NCI-H1417 treated with DMSO at 0.1 percent for 48 hours (cell line): ENCODE measurements at places on chromosomes 5 and 9.

GRCh38 chr5:103138202-103138690 is 18.1 kb downstream of the PPIP5K2 start:
- DNase-seq, result no peak

- no peak for DNase-seq
Observed at GRCh38 chr9:87668222-87668621, 57.7 kb upstream of the CTSL start.

GRCh38 chr5:84080908-84081307 is 303.8 kb downstream of the EDIL3 start:
- peak; percentile 10 for DNase-seq

DNA sequence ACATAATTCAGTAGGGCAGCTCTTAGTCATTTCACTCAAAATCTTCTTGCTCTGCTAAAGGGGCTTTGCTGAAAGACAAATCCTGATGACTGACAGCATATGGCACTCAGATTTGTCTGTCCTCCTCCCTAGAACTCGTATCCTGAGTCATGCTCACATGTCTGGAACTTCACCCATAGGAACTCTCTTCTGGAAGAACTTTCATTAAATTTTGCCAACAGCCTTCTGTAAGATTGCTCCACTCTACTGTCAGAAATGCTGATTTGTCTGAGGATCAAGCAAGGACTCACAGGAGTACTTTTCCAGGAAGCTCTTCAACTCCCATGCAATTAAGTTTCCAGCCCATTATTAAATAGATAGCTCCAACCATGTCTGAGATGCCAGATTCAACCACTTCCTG is 59.8 kb upstream of the SNX2 start:
- no peak for DNase-seq

GRCh38 chr5:102229685-102230084 is 66.4 kb downstream of the SLCO4C1 start:
- no peak for DNase-seq

- DNase-seq, result no peak
Observed at GRCh38 chr5:53243403-53243802, 133.8 kb upstream of the MOCS2 start.

DNA sequence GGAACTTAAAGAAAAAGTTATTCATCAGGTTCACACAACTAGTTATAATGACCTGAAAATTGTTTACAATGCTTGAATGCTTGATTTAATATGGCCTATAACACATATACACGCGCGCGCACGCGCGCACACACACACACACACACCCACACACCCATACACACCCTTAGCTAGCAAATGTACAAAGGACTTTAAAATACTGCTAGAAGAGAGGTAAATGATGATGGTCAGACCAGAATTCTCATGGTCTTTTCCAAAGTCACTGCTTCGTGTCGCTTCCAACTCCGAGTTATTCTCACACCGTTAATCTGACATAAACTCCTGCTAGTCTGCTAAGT is 5.9 kb downstream of the LSM11 start:
- DNase-seq, result no peak

GRCh38 chr9:127360829-127361228 is 36.1 kb upstream of the SLC2A8 start:
- no peak for DNase-seq

DNA sequence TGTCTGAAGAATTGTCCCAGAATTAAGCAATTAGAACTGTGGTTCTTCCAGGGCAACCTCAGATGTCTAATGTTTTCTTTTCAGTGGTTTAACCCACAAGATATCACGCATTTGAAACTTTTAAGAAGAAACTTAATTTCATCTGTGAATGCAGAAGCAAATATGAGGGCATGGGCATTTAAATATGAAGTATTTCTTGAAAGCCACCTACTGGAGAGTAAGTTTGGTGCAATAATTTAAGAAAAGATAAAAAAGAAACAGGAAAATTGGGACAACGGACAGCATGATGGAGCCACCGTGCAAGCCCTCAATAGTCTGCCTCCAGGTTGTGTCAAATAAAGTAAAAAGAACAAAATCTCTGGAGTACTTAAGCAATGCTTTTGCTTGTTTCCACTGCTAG is 1.2 kb upstream of the CAPSL start:
- no peak for DNase-seq

DNA sequence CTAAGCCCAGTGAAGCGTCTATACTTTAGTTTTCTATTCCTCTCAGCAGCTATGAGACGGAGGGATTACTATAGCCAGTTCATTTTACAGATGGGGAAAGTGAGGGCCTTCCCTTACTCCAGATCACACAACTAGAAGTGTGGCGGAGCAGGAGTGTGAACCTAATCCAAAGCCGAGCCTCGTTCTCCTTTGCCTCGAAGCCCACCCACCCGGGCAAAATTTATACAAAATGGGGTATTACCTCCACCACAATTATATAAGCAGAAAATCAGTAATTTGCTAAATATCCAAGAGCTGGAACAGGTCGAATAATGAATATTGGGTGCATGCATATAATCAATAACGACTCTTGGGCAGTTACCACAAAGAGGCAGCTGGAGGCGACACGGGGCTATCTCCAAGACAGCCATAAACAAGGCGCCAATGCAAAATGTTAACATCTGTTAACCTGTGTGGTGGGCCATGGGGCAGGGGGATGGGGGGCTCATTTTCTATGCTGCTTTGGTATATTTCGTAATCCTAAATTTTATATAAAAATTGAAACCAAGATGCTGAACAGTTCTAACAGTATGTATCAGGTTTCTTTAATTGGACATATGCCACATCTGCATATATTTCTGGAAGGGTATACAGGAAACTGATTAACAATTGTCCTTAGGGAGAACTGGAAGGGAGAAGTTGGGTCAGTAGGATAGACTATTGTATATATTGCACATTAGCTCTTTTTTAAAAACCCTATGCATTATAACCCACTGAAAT is 1.2 kb upstream of the RNF44 start:
- no peak for DNase-seq

DNA sequence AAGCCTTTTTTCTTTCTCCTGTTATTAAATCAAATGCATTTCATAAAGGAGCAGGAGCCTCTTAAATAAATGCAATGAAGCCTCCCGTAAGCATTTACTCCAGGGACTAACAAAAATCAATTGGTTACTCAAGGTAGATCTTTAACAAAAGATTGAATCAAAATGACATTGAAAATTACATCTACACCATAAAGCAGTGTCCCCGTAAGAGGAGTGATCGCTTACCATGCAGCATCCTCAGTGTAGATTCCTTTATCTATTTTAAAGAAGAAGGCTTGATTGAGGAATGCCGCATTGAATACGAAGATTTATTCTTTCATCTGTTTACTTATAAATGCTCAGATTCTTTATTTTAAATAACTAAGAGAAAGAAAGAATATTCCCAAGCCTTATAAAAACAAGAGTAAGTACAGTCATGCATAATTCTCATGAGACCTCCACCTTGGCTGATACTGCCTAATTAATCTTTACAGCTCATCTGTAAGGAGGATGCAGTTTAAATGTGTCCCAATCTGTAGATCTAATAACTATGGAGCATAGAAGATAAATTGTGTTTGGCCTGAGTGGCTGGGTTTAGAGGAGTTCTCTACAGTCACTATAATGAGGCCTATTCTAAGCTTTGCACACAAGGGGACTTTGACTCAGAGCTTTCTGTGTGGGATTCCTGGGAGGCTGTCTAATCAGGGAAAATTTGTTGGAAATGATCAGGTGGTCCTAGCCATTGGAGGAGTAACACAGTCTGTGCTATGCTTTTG is 55.1 kb downstream of the PLPPR1 start:
- DNase-seq, result no peak

DNA sequence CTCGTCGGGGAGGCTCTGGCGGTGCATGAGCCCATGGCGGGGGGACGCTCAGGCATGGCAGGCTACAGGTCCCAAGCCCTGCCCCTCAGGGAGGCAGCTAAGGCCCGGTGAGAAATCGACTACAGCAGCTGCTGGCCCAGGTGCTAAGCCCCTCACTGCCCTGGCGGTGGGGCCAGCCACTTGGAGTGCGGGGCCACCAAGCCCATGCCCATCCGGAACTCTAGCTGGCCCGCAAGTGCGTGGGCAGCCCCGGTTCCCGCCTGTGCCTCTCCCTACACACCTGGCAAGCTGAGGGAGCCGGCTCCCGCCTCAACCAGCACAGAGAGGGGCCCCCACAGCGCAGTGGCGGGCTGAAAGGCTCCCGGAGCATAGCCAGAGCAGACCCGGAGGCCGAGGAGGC is 1896.9 kb upstream of the CDH6 start:
- DNase-seq, result no peak

GRCh38 chr9:70218767-70219166 is 40.0 kb upstream of the SMC5 start:
- DNase-seq, result no peak

- DNase-seq, result no peak
Observed at GRCh38 chr5:10599862-10600284, 36.0 kb downstream of the ANKRD33B start.

DNA sequence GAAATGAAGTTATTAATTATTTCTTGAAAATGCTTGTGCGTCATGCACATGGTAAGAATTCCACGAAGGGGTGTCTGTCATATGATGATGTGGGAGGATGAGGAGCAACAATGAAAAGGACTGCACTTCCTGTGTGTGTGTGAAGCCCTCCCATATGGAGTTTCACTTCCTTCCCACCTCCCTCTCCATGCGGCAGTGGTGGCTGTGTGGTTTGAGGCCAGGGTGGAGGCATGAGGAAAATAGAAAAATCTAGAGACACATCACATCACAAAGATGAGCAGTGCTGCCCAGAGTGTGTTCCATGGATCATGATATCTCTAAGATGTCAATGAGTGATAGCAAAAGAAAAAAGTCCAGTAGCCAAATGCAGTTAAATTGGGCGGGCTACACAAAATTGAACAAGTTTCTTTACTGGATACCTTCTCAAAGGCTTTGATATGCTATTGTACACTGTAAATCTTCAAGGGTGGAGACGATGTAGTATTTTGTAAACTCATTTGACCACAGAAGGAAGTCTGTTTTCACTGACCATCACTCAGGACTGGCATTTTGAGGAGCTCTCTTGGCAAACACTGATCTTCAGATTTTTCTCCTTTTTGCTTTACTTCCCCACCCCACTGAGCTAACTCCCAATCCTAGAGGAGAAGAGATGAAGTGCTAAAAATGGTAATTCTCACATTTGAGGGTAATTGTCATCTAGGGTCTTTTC is 55.7 kb upstream of the EQTN start:
- no peak for DNase-seq

DNA sequence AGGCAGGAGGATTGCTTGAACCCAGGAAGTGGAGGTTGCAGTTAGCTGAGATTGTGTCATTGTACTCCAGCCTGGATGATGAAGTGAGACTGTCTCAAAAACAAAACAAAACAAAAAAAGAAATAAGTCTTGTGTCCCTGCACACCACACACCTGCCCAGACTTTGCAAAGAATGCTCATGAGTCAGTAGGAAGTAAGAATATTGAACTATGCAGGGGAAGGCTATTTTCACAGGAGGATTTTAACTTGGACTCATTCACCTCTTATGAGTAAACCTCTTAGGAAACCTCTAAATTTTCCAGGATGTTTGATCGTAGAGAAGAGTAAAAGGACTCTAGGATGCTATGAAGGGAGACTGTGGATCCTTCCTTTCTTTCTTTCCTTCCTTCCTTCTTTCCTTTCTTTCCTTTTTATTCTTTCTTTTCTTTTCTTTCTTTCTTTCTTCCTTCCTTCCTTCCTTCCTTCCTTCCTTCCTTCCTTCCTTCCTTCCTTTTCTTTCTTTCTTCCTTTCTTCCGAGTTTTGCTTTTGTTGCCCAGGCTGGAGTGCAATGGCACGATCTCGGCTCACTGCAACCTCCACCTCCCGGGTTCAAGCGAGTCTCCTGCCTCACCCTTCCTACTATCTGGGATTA is 96.7 kb upstream of the CLINT1 start:
- DNase-seq, result no peak

GRCh38 chr9:135369412-135369990 is 110.1 kb upstream of the PPP1R26 start:
- DNase-seq, result no peak

- DNase-seq, result no peak
Observed at GRCh38 chr9:110126986-110127864, 80.7 kb downstream of the C9orf152 start.

DNA sequence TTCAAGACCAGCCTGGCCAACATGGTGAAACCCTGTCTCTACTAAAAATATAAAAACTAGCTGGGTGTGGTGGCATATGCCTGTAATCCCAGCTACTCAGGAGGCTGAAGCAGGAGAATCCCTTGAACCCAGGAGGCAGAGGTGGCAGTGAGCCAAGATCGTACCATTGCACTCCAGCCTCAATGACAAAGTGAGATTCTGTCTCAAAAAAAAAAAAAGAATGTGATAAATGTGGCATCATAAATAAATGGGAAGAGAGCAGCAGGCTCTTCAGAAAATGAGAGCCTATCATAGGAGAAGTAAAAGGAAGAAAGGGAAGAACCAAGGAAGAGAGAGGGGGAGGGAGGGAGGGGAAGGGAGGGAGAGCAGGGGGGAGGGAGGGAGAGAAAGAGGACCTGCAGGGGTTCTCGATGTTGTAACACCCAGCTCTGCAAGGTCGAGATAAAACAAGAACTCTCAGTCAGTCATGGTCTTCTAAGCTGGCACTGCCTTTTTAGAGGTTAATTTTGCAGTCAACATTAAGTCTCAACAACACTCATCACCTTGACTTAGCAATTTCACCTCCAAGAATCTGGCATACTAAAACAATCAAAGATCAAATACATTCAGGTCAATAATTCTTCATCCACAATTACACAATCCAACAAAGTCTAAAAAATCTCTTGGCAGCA is 68.7 kb upstream of the SIMC1 start:
- no peak for DNase-seq

DNA sequence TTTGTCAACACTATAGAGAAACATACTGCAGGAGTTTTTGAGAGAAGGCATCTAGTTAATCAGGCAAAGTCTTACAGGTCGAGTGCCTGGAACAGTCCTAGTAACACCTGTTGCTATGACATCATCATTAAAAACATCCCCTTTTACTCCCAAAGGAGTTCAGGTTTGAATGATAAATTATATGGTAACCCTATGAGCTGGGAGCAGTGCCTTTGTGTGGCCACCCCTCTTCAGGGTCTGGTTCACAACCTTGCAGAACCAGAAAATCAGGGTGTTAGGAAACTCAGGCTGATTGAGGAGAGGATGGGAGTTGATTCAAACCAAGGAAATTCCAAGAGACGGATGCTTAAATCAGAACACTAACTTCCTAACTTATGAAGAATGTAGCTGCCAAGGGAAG is 179.1 kb upstream of the RASEF start:
- DNase-seq, result no peak

- DNase-seq, result no peak
Observed at GRCh38 chr5:60444661-60445360, 255.2 kb downstream of the DEPDC1B start.

DNA sequence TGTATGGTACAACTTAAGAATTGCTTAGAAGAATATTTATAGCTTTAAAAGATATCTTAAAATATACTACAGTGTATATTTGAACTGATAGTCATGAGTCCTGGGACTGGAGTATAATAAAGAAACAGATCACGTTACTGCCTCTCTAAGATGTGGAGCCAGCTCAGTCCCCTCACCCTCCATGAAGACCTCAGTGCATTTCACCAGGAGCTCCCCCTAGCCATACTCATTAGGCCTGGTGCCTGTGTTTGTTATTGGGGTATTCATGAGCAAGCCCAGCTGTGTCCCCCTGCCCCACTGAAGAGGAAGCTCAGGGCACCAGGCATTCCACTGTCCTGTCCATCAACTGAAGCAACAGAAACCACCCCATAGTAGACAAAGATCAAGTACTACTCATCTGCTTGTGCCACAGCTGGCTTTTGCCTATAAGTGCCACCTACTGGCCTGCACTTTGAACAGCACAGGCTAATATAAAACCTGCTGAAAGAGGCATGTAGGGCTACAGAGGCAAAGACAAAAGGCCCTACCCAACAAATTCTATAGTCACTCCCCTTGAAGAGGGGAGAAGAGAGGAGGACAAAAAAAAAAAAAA is 850.2 kb upstream of the NUDT12 start:
- DNase-seq, result no peak

- no peak for DNase-seq
Observed at GRCh38 chr9:91208837-91209236, 152.9 kb downstream of the AUH start.
